ENCODE measurements at places on chromosomes 7 and 10.

DNA sequence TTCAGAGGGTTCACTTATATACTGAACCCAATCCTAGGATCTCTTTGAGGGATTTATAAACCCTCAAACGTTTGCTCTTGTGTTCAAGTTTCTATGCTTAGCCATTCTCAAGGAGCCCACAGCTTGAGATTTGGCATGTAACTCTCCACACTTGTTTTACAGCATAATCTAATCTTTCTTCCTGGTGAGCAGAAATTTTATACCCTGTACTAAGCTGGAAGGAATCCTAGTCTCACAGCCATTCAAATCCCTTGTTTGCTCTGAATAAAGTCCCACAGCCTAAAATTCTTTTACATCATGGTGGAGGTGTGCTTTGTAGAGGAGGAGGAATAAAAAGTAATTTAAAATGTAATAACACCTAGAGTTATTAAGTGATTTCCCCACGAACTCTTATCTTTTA, 5.3 kb upstream of the AGR2 start:
- DNase-seq = no peak

- DNase-seq = peak; percentile 48
Measured at GRCh38 chr7:74656441-74656836, 1.1 kb upstream of the GTF2I start.

DNA sequence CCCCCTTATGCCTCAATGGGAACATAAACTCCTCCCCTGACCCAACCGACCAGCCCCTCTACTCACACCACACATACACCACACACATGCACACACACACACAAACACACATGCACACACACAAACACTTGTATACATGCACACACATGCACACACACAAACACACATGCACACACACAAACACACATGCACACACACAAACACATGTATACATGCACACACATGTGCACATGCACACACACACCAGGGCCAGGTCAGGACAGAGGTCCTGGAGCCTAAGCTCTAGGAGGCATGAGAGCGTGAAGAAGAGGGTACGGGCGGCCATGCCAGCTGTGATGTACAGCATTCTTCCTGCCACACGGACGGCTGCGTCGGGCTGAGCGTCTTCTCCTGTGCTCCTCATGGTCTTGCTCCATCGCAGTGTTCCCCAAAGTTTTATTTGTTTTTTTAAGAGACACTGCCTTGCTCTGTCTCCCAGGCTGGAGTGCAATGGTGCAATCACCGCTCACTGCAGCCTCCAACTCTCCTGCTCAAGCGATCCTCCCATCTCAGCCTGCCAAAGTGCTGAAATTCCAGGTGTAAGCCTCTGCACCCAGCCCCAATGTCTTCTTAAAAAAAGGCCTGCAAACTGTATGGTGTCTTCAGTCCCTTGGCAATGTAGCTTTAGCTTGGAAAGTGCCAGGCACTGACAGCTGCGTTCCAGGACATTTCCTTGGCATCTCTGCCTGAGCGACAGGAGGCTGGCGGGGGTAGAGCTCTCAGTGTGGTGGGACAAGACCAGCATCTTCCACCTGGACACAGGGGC, 38.8 kb upstream of the INPP5A start:
- no peak for DNase-seq

DNA sequence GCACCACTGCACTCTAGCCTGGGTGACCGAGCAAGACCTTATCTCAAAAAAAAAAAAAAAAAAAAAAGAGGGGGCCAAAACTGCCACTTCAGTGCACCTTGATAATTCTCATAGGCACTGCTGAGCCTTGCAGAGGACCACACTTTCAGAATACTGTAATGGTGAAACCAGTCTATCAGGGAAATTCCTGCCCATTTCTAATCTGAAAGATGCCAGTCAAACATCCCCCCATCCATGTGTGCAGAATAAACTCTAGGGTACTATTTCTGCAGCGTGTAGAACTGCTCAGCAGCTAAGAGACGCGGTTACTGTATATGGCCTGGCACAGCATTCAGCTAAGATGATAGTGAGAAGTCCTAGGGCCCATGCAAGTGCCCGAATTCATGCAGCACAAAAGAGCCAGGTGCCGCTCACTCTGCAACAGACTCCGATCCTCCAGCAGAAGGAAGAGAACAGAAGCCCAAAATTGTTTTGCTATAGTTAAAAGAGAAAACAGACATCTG, 286.8 kb upstream of the KLF14 start:
- no peak for DNase-seq

- no peak for DNase-seq
Measured at GRCh38 chr7:87918740-87919139, 15.3 kb upstream of the ADAM22 start.

- DNase-seq = no peak
Measured at GRCh38 chr7:46123-46829, 146.1 kb upstream of the FAM20C start.

- no peak for DNase-seq
Measured at GRCh38 chr10:15877836-15878576, 17.7 kb upstream of the MINDY3 start.

DNA sequence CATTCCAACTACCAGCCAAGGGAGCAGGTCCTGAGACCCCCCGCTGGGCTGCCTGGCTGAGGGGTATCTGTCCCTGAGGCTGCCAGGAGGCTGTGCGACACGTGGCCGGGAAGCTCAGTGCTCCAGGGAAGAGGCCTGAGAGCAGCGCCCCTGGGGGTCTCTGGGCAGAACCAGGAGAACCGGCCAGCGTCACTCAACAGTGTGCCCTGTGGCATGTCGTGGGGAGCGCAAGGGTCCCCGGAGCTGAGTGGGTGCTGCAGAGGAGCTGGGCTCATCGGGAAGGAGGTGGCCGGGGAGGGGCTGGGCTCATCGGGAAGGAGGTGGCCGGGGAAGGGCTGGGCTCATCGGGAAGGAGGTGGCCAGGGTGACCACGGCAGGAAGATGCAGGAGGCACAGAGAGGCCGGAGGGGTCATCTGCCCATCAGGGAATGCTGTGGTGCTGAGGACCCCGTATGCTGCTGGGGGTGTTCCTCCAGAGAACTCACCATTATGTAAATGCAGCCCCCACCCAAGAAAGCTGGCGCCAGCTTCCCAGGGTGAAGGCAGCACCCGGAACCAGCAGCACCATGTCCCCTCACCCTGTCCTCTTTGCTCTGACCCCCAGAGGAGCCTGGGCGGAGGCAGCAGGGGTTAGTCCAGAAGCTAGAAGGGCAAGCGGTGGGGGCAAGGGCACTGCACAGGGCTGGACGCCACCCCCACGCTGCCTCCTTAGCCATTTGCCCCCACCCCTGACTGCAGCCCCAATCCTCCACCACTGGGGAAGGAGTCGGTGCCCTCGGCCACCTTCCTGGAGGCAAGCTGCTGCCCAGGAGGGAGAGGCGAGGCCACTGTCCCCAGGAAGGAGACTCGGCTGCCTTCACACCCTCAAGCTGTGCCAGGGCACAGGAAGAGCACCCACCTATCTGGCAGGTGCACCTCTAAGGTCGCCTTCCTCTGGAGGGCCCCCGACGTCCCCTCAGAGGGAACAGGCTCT, 33.3 kb downstream of the CALML3 start:
- no peak for DNase-seq

- DNase-seq = no peak
Measured at GRCh38 chr10:61330669-61331068, 122.5 kb downstream of the TMEM26 start.

DNA sequence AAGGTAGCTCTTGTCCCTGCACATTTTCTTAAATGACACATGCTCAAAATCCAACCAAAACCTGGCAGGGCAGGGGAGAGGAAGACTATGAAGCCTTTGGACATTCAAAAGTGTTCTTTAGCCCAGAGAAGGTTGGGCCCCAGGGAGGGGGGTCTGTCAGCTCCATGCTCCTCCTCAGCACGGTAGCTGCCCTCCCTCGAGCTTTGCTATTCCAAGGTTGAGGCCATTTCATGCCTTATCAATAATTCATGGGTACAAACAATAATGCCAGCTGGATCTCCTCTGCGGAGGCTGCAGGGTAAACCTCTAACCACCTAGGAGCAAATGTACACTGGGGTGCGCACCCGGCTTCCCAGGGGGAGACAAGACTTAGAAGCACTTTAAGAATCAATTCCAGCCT, 61.5 kb downstream of the SLIT1 start:
- no peak for DNase-seq

GRCh38 chr10:92844746-92845145, 3.6 kb upstream of the EXOC6 start:
- no peak for DNase-seq

DNA sequence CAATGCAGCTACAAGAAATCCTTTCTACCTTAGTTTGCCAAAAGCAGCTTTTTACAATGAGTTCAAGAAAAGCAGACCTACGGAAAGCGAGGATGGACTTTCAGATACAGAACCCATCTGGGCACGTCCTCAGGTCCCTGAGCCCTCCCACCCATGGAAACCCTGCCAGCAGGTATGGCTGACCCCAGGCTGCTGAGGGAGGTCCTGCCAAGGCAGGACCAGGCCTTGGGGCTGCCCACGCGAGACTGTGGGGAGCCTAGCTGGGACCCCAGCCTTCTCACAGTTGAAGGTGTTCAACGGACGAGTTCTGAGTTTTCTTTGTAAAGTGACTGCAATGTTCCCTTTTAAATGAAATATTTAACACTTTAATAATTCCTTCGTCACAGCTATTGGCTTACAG, 245.0 kb downstream of the MGMT start:
- no peak for DNase-seq

- no peak for DNase-seq
Measured at GRCh38 chr7:135204341-135204749, 7.0 kb downstream of the WDR91 start.

DNA sequence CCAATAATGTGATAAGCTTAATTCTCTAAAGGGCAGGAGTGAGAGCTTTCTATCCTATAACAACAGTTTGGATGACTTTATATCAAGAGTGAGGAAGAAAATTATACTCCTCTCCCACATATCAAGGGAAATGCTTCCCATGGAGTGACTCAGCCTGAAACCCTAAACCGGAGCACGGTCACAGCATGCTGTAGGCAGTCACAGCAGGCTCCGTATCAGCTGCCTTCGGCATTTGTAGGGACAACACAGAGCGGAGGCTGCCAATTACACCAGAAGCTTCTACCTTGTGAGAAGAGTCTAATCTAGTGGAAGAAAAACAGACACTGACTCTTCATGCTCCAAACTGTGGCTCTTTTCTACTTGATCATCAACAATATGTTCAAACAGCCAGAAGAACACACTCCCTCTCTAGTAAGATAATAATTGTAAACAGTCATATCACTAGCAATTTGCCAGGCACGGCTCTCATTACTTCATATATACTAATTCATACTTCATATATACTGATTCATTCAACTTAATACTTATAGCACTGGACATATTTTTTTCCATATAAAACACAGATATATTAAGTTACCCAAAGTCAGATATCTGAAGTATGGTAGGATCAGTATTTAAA, 65.9 kb downstream of the DGKB start:
- no peak for DNase-seq

GRCh38 chr7:155785536-155785935, 26.7 kb downstream of the SHH start:
- no peak for DNase-seq

DNA sequence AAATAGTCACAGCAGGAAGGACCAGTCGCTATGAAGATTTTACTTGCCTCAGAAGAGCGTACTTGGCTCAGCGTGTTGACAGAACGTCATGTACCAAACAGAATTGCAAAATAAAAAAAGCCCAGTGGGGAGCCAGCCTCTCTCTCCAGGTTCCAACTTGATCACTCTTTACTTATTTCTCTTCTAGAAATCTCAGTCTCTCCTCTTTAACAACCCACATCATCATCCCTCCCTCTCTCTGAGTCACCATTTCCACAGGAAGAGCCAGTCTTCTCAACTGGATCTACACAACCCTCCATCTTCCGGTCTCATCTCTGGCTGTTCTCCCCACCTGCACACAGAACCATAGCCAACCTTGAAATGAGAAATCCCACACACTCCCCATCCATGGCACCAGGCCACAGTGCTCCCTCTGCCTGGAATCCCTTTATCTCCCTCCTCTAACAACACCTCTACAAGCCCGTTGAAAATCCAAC, 718.3 kb downstream of the GRID1 start:
- DNase-seq = no peak

GRCh38 chr10:62459072-62459471, 84.9 kb downstream of the ZNF365 start:
- no peak for DNase-seq

GRCh38 chr10:117007080-117007479, 2.1 kb upstream of the SHTN1 start:
- DNase-seq = no peak

GRCh38 chr10:71773221-71773971, at the start of gene VSIR:
VSIR (minus strand) TSS chr10:71773520; CDS start chr10:71773439, 81 bp downstream.
- DNase-seq = peak; percentile 95

DNA sequence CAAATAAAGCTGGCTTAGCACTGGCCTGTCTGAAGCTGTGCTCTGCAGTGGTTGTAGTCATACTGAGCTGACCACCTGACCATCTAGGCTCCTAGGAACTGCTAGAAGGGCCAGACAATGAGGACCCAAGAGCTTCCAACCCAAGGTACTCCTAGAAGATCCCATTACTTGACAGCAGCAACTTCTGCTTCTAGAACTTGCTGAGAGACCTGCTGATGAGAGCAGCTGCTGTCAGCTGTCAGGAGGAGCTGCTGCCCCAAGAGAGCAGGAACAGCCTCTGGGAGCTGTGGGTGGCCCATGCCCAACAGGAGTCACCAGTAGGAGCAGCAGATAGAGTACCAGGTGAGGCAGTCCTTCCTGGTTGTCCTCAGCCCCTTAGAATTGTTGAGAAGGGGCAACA, 70.2 kb downstream of the RBM20 start:
- no peak for DNase-seq

- no peak for DNase-seq
Measured at GRCh38 chr10:28710202-28710886, 33.0 kb downstream of the BAMBI start.

- no peak for DNase-seq
Measured at GRCh38 chr10:98380493-98381339, 34.3 kb downstream of the PYROXD2 start.

- no peak for DNase-seq
Measured at GRCh38 chr7:78769481-78770101, 683.9 kb downstream of the MAGI2 start.

GRCh38 chr10:56181607-56182006, 179.5 kb downstream of the ZWINT start:
- no peak for DNase-seq

DNA sequence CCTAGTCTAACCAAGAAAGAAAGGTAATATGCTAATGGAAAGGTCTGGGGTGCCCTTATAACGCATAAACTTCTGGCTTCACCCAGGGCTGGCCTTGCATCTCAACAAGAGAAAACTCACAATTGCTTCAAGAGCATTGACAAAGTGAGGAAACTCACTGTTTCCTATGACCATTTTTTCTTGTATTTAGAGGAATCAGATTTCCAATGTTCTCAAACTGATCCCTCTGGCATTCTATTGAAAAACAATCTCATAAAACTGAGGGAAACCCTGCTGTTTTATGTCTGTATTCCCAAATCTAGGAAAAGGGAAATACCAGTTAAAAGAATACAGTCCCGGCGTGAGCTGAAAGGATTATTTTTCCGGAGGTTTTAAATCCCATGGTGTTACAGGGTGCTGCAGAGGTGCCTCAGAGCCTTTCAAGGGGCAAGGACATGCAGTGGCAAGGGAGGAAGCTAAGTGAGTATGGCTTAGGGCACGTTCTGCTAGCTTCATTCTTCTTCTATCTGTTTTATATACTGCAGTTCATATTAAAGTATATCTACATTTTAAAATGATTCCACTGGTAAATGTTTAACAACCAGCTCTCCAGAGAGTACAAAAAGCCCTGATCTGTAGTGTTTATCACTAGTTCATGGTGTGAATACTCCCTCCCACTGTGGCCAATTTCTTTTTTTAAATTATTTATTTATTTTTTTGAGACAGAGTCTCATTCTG, 68.7 kb downstream of the CAV1 start:
- no peak for DNase-seq
